Activated T-cell treated with anti-CD3 and anti-CD28 coated beads, Interleukin-2, amount 50 U/mL, for 4 hours (primary cell): ENCODE measurements at places on chromosomes 4 and X. TPM values are rescaled to one million over a fixed set of nuclear protein-coding genes. Genes with fewer than 3 reads are reported as not detected.

Gene KLB
- total RNA-seq, result not detected

Gene CXCL1
- total RNA-seq, result not detected

DNA sequence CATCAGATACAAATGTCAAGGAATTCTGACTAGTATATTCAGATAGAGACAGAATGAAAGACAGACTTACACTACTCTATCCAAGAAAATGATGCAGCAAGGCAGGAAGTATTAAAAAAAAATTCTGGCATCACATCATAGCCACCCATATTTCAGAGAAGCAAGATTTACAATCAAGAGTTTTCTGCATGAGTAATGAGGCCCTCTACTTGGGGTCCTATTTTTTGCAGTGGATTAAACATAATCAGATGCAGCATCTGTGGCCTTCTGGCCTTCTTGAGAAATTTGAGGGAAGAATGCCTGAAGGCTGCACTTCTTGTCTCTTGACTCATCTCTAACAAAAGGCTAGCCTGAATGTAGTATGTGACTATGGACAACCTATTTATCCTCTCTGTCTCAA lies 48.2 kb upstream of the SLIT2 start:
- DNase-seq, result no peak

GRCh38 chrX:118115953-118116712 lies 477 bp downstream of the KLHL13 start:
- DNase-seq, result no peak

- DNase-seq, result no peak
These were observed 20.3 kb downstream of the L1CAM start for GRCh38 chrX:153865685-153866084.

Gene ABCG2
- 0.49 TPM for total RNA-seq

DNA sequence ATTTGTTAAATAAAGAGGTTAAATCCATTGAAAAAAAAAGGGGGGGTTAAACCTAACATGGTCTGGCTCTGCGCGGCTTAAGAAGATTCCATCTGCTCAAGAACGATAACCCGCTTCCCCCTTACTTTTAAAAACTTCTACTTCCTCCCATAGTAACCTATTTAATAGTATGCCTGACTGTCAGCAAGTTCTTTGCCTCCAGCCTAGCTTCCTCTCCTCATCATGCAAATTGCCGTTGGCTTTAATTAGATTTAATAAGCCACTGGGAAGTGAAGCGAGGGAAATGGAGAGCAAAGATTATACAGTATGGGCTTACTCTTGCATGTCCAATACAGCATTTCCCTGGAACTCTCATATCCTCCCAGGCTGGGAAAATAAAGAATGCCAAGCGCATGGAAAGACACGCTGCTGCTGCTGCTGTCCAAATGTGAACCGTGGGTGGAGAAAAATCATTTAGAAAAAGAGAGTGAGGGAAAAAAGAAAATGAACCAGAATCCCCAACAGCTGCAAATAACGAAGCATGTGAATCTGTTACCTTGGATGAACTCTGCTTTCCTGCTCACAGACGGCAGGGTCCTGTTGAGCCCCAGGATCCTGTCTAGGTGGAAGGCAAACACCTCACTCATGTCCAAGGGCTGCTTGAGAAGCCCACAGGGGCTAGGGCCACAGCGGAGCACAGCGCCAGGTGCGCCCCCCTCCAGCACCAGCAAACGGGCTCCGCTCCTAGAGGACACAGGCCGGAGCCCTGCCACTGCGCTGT lies 2.7 kb downstream of the GASK1B start:
- DNase-seq, result no peak

- DNase-seq, result no peak
These were observed 69.5 kb downstream of the AASDH start for GRCh38 chr4:56317749-56318148.

- no peak for DNase-seq
These were observed 52.8 kb downstream of the FAM47C start for GRCh38 chrX:37060999-37061398.

GRCh38 chr4:80767944-80768343 lies 262.6 kb upstream of the BMP3 start:
- no peak for DNase-seq

GRCh38 chrX:123081776-123082175 lies 102.3 kb upstream of the GRIA3 start:
- DNase-seq, result no peak

- DNase-seq, result no peak
These were observed 103.7 kb downstream of the APOOL start for GRCh38 chrX:85107407-85107806.

- DNase-seq, result no peak
These were observed 215.4 kb downstream of the IL1RAPL1 start for GRCh38 chrX:28802625-28803024.

DNA sequence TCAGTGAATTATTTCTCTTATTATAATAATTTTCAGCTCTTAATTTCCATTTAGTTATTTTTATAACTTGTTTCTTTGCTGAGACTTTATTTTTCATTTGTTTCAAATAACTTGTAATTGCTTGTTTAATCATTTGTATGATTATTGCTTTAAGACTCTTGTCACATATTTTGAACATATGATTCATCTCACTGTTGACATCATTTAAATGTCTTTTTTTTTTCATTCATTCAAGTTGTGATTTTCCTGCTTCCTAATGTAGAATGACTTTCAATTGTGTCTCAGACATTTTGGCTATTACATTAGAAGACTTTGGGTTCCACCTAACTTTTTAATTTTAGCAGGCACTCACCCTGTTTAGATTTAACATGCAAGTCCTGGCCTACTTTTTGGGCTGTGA lies 234.8 kb upstream of the DIPK2B start:
- DNase-seq, result no peak

DNA sequence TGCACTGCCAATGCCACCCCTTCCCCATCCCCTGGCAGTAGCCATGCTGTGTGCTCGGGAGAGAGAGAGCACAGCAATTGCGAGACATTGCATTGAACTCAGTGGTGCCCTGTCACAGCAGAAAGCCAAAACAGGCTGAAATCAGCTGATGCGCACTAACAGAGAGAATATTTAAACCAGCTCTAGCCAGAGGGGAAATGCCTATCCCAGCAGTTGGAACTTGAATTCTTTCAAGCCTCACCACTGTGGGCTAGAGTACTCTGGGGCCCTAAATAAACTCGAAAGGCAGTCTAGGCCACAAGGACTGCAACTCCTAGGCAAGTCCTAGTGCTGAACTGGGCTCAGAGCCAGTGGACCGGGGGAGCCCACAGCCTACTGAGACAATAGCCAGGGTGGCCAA lies 17.7 kb upstream of the RP2 start:
- DNase-seq, result no peak

Gene ADH1C
- 0.20 TPM for total RNA-seq

Gene FRMD7
- not detected for total RNA-seq

GRCh38 chr4:2482693-2483092 lies 13.8 kb downstream of the RNF4 start:
- no peak for DNase-seq

Gene ENPP6
- total RNA-seq, result not detected

- no peak for DNase-seq
These were observed 10.4 kb downstream of the AFP start for GRCh38 chr4:73446336-73446938.

Gene TMPRSS11B
- total RNA-seq, result not detected

DNA sequence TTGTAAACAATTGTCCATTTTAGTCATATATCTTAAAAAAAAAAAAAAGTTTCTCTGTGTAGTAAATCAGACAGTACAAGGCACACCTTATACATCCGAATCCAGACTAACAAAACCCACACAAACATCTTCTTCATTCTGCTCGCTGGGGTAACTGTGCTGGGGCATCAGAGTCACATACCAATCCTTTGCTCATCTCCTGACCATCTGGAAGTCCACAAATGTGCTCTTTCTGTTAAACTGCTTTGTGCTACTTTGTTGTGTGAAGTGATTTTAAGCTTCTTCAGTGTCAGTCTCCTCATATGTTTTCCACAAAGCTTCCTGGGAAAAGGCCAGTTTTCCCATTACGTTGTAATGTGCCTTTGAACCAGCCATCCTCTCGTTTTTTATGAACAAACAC lies 86.2 kb upstream of the CBR4 start:
- DNase-seq, result no peak

DNA sequence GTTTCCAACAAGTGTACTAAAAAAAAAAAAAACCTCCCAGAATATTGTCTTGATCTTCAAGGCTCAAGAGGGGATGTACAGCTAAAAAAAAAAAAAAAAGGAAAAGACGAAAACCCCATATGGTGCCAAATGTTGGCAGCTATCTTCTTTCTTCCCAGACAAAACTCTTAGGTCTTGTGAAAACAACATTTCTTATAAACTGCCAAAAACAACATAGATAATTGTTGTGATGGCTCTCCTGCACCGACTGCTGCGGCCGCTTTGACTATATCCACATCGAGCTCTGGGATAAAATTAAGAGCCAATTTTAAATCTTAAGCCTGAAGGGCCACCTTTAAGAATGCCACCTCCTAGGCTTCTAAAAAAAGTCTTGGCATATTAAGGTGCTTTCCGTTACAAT lies 23.5 kb downstream of the PDGFC start:
- DNase-seq, result no peak

Gene DNAAF6
- total RNA-seq, result not detected

GRCh38 chr4:107561481-107561880 lies 158.6 kb downstream of the PAPSS1 start:
- DNase-seq, result no peak

GRCh38 chr4:54695337-54695736 lies 37.6 kb downstream of the KIT start:
- DNase-seq, result no peak

Gene FMR1NB
- not detected for total RNA-seq

- no peak for DNase-seq
These were observed 382.8 kb upstream of the CTSO start for GRCh38 chr4:156336511-156336910.

- no peak for DNase-seq
These were observed 146.1 kb upstream of the PBDC1 start for GRCh38 chrX:76026751-76027150.

- DNase-seq, result no peak
These were observed at the start of gene ADH6 for GRCh38 chr4:99219072-99219471. Gene ADH6 (minus strand): TSS chr4:99219246. CDS start chr4:99219152, 94 bp downstream.

DNA sequence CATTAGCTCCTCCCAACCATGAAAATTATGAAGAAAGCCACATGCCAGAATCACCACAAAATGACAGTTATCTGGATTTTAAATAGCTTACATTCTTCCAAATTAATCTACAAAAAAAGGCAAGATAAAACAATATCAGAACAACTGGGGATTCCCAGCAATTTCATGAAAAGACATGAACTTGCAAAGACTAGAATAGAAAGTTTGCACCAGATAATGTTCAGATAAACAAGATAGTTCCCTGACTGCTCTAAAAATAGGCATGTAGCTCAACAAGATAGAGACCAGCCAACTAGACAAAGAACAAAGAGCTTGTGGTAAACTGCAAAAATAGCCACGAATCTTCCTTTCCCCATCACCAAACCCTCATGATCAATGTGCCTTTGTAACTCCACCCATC lies 30.3 kb upstream of the DDX53 start:
- DNase-seq, result no peak

- no peak for DNase-seq
These were observed 50.5 kb upstream of the COL25A1 start for GRCh38 chr4:109352941-109353340.

DNA sequence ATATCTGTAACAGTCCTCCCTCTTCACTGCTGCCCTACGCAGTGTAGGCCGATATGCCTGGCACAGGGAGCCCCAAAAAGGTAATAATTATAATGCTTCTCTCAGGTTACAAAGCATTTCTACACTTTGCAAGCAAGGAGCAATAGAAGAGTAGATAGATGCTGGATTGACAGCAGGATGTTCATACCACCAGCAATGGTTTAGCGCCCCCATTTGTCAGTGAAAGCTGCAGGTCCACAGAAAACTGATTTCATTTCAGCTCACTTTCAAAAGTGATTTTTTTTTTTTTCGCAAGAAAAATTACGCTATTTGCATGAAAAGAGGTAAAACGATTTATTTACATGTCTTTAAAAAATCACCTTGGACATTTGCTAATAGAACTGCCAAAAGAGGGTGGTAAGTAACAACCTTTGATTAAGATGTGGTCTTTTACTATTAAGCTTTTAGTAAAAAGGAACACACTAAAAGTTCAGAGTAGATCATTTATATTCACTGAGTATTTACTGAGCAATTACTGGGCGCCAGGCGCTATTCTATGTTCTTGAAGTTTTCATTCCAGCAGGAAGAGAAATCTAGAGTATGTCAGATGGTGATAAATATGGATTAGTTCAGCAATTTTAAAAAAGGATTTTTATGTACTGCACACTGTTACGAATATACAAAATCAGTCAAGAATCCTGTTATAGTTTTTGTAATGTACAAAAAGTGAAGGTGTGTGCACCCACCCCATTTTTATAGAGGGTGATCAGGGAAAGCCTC lies 34.4 kb downstream of the HPF1 start:
- DNase-seq, result peak; percentile 9

GRCh38 chr4:111649308-111649707 lies 495.9 kb upstream of the FAM241A start:
- no peak for DNase-seq

Gene MAGEA2B
- not detected for total RNA-seq

Gene UGT2B15
- 0.18 TPM for total RNA-seq

DNA sequence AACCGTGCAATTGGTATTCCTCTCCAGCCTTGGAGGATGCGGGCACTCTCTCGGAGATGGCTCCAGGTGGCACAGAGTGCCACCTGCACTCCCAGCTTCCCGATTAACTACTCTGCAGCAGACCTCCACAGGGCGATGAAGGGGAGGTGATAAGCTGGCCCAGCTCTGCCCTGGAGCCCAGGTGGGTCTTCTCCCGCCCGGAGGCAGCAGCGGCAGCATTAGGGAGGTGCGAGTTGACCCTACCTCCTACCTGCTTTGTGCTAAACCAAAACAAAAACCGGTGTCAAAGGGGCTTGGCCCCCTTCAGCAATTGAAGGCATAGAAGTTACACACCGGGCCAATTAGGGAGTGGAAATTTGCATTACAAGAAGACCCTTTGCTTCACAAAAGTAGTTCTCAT lies 137.4 kb upstream of the MAMLD1 start:
- no peak for DNase-seq

DNA sequence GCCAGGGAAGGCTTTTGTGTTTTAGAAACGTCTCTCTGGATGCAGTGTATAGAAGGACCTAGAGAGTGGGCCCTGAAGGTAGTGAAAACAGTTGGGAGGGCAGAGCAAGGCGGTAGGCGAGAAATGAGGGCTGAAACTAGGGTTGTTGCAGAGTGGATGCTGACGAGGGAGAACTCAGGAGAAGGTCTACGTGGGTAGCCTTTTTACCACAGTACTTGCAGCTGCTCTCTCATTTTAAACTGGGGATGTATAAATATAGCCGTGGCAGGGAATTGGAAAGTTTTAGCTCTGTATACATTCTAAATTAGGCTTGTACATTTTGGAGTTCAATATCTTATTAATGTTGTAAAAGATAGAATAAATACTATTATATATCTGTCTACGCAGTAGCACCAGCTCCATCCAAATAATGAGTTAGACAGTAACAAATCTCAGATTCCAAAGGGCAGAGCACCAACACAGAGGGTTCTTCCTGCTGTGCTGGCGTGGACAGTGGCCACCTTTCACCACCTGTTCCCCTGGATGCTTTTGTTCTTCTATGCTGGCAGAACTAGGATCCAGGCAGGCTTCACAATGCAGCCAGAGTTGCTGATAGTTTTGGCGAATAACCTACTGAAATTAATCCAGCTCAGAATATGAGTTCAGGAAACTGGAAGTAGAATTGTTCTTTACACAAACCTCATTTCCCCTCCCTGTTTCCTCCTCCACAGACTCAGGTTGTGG lies 31.7 kb downstream of the CCNG2 start:
- no peak for DNase-seq

GRCh38 chrX:133606990-133607389 lies 191.7 kb upstream of the GPC4 start:
- no peak for DNase-seq

GRCh38 chrX:132774010-132774714 lies 184.3 kb downstream of the HS6ST2 start:
- DNase-seq, result no peak
